Transverse colon (tissue), 4 donors: ENCODE measurements at places on chromosomes 16 and 17.

DNA sequence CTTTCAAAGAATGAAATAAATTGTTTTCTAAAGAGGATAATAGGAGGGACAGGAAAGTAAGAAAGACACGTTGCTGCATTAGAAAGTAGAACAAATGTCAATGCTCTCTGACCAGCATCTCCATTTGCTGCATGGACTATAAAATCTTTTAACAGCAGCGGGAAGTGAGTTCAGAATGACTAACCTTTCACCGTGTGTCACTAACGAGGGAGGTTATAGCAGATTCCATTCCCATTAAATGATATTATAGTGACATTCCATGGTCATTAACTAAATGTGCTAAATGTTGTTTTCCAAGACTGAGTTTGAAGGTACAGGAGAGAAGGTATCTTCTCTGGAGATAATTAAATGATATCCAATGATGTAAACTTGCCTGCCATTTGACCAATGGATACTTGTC, 127.1 kb upstream of the HS3ST3A1 start:
- DNase-seq, result no peak

- DNase-seq, result no peak
Observed at GRCh38 chr17:41686281-41686680, 2.4 kb upstream of the EIF1 start.

- no peak for DNase-seq
Observed at GRCh38 chr17:44308865-44309264, 464 bp downstream of the RUNDC3A start.

DNA sequence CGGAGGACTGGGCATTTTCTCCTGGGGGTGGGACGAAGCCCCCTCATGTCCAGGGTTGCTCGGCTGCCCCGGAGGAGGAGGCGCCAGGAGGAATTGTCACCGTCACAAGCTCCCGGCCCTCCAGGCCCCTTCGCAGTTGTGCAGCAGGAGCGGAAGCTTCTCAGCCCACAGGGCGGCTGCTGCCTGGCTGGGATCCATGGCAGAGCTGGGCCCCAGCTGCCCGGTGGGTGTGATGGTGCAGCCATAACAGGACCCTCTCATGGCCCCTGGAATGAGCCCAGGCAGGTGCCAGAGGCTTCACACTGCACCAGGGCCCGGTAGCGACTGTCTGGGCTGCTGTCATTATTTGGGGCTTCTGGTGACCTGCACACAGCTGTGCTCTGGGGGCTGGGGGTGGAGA, 54.9 kb upstream of the GNG13 start:
- no peak for DNase-seq

DNA sequence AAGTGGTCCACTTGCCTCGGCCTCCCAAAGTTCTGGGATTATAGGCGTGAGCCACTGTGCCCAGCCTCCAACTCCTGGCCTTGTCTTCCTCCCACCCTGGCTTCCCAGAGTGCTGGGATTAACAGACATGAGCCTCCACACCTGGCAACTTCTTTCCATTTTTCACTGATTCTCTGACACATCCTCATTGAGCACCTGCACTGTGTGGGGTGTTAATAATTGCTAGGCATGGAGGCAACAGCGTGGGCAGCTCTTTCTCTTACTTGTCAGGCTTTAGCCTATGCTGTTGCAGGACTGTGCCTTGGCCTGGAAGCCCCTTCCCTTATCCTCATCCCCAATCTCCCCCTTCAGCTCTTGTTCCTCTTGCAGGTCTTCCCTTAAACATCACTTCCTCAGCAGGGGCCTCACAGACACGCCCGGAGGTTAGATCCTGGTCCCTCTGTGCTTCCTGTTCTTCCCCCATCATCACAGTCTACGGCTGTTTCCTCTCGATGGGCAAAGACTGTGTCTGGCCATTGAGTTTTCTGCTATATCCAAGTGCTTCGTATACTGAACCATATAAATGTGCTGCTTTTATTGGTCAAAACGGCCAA, 7.9 kb downstream of the QPRT start:
- no peak for DNase-seq

DNA sequence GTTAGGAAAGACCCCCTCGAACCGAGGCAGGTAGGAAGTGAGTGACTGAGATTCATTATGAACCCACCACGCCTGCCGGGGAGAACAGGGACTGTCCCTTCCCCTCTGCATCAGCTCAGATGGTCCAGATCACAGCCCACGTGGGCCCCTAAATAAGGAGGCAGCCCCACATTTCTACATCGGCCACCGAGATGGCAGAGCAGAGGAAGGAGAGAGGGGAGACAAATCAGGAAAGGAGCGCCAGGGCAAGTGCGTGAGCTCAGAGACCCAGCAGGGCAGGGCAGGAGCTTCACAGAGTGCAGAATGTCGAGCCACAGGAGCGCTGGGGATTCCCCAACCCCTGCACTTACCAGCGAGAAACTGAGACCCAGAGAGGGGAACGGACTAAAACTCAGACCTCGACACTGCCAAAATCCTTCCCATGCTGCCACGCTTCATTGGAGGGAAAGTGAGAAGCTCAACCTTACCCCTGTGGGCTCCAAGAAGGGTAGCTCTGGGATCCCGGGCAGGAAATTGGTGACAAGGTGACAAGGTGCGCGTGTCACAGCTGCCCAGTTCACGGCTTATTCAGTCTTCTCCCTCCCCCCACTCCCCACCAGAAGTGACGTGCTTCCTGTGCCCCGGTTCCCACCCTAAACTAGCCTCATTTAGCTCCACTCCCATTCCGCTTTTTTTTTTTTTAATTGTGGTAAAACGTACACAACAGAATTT, at the start of gene ICAM2:
TSS of gene ICAM2 (minus strand) at position 578 of the 711 bp plus-strand sequence. CDS start 13,942 bp downstream, outside the sequence.
- DNase-seq, result peak; percentile 83

- DNase-seq, result no peak
Observed at GRCh38 chr17:73384926-73385325, 73.1 kb upstream of the CDC42EP4 start.

GRCh38 chr16:85286066-85286831, 174.0 kb upstream of the CIBAR2 start:
- no peak for DNase-seq

GRCh38 chr16:89697161-89697615, 4.3 kb downstream of the SPATA2L start:
- DNase-seq, result no peak

DNA sequence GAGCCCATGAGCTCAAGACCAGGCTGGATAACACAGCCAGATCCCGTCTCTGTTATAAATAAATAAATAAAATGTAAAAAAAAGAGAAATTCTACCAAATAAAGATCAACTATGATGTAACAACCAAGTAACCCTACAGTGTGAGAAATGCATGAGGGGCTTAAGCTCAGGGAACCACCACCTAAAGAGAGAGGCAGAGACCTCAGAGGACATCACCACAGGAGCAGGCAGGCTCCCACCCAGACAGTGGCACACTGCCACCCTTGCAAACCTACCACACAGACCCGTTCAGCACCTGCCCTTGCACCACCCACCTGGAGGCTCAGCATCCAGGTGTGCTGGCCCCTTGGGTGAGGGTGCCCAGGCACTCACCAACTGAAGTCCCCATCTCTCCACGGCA, 45.6 kb downstream of the ANKRD11 start:
- no peak for DNase-seq

DNA sequence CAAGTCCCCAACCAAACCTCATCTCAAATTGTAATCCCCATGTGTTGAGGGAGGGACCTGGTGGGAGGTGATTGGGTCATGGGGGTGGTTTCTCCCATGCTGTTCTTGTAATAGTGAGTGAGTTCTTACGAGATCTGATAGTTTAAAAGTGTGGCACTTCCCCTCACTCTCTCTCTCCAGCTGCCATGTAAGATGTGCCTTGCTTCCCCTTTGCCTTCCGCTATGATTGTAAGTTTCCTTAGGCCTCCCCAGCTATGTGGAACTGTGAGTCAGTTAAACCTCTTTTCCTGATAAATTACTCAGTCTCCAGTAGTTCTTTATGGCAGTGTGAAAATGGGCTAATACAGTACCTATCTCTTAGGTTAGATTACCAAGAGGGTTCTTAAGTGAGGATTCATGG, 5.8 kb downstream of the PMFBP1 start:
- DNase-seq, result no peak

- no peak for DNase-seq
Observed at GRCh38 chr17:334974-335481, 17.6 kb downstream of the RPH3AL start.

DNA sequence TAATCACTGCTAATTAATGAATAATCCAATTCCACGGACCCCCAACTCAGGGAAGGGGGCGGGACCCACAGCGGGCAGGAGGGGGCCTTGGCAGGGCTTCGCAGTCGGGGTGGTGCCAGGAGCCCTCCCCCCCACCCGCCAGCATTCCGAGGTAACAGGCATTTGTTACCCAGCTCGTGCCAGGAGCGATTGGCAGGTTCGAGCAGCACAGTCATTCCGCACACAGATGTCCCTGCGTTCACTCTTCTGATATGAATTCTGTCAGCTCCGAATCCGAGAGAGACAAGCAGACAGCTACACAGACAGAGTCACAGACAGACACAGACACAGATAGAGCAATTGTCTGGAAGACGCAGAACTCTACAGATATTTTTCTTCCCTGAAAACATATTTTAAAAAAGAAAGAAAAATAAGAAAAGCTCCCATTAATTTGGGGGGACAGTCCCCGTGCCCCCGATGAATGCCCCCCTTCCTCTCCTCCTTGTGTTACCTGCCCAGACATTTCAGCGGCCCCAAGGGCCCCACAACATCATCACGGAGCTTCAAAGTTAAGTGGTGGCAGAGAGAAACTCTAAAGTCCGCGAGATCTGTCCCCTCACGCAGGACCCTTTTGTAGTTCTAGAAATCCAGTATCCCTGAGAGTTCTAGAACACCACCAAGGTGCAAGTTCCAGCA, 10.2 kb downstream of the NEUROD2 start:
- no peak for DNase-seq

DNA sequence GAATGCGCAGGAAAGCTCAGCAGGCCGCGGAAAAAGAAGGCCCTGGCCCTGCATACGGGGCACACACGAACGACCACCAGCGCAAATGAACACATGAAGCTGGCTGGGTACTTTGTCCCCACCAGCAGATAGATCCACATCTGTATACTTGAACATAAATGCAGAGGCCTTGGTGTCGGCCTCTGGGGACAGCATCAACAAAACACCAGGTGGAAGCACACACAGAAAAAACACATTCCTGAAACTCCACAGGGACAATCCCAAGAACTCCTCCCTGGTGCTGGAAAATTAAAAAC, 606 bp upstream of the ZBTB4 start:
- DNase-seq, result no peak

- no peak for DNase-seq
Observed at GRCh38 chr17:4195306-4195705, 52.3 kb downstream of the CYB5D2 start.

DNA sequence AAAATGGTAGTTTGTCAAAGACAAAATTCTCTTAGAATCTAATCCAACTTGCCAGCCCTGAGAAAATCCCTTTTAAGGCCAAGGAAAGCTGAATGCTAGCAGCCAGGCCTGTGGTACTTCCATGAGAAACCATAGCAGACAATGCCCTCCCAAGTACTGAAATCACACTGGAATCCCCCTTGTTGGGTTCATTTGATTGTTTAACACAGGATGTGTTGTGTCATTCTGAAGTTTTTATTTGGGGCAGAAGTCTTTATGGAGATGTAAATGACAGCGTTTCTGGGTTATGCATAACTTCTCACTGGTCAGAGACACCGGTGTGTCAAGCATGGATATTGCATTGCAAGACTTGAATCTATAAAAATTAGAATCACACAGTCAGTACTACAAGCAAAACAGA, 6.0 kb upstream of the ARL2BP start:
- DNase-seq, result no peak

- no peak for DNase-seq
Observed at GRCh38 chr17:1038459-1039122, 41.7 kb downstream of the TIMM22 start.

GRCh38 chr16:20906341-20907255, 6.0 kb downstream of the LYRM1 start:
- DNase-seq, result no peak

GRCh38 chr16:50254072-50254471, 12.3 kb upstream of the ADCY7 start:
- DNase-seq, result no peak

DNA sequence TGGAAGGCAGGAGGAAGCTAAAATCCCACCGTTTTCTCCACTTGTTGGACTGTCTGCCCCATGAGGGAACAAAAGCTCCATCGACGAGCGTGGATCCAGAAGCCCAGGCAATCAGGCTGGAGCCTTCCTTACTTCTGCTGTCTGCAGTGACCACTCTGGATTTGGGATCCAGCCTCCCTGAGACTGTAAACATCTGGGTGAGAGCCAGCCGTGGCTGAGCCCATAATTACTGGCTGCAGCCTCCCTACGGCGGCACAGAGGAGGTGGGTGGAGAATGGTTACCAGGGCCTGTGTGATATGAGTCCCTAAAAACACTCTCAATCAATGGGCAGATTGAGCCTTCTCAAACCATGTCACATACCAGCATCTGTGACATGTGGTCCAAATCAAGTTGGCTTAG, 158.2 kb downstream of the FOXL1 start:
- no peak for DNase-seq

DNA sequence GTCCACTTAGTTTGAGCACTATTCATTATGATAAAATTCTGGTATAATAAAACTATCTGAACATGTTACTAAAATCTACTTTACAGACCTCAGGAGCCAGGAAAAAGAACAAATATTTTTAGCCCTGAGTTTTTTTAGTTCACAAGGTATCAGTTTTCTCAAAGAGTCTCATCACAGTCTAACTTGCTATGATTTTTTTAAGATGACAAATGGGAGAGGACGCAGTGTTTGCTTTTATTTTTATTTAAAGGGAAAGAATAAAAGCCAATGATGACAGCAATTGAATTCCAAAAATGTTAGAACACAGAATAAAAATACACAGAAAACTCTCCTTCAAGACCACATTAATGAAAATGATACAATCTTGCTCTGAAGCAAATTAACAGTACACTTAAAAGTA, 7.4 kb downstream of the MED13 start:
- no peak for DNase-seq

DNA sequence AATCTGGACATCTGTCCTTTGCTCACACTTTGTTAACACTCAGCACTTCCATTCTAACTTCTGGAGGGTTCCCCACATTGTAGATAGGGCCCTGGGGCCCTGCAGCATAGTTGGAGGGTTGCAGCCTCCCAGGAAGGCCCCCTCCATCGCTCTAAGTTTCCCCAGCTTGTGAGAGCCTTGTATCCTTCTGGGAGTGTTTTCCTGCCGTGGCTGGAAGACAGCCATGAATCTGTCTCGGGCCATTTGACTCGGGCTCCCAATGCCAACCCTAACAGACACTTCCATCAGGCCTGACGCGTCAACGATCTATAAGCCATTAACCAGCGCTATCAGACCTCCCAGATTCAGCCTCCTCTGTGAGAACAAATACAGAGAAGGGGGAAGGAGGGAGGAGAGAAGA, 263.7 kb upstream of the RPL38 start:
- DNase-seq, result no peak

DNA sequence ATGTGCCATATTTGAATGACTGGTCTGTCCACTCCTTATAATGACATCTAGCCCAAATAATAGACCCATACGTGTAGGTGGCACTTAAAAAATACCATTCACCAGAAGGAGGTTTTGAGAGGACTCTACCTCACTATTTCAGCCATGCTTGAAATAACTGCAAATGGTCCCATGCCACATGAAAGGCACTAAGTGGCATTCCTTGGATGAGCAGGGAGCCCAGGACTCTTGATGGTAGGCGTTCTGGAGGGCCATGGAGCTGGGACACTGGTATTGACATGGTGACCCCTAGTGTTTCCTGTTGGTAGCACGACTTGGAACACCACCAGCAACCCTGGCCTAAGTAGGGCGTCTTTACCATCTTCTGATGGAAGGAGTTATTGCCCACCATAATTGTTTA, 148.7 kb upstream of the ZFHX3 start:
- DNase-seq, result peak; percentile 75
